ENCODE measurements at places on chromosomes 2 and 18.

GRCh38 chr2:157837851-157838441 is 38.2 kb downstream of the ACVR1 start:
- DNase-seq: no peak

DNA sequence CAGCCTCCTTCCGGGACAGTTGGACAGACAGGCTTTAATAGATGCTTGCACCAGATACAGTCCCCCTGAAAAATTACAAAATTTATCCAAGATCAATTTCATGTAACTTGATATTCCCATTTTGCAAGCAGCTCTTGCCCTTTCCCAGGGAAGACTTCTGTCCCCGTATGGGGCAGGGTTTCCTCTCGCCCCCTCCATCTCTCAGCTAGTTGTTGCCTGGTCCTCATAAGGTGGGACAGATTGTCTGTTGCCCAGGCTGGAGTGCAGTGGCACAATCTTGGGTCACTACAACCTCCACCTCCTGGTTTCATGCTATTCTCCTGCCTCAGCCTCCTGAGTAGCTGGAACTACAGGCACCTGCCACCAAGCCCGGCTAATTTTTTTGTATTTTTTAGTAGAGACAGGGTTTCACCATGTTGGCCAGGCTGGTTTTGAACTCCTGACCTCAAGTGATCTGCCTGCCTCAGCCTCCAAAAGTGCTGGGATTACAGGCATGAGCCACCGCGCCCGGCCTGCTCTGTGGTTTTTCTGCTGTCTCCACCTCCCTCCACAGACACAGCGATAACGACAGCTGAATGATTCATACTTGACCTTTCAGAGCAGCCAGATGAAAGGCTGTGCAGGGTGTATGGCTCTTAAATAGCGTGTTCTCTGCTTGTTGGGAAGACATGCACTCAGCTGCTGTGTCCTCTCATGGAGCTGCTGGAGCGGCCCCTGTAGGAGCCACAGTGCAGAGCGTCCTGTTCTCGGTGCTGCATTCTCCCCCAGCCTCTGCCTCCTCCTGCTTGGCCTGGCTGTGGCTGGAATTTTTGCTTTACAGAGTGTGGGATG is 61.4 kb downstream of the TTC39C start:
- DNase-seq: peak; percentile 99

DNA sequence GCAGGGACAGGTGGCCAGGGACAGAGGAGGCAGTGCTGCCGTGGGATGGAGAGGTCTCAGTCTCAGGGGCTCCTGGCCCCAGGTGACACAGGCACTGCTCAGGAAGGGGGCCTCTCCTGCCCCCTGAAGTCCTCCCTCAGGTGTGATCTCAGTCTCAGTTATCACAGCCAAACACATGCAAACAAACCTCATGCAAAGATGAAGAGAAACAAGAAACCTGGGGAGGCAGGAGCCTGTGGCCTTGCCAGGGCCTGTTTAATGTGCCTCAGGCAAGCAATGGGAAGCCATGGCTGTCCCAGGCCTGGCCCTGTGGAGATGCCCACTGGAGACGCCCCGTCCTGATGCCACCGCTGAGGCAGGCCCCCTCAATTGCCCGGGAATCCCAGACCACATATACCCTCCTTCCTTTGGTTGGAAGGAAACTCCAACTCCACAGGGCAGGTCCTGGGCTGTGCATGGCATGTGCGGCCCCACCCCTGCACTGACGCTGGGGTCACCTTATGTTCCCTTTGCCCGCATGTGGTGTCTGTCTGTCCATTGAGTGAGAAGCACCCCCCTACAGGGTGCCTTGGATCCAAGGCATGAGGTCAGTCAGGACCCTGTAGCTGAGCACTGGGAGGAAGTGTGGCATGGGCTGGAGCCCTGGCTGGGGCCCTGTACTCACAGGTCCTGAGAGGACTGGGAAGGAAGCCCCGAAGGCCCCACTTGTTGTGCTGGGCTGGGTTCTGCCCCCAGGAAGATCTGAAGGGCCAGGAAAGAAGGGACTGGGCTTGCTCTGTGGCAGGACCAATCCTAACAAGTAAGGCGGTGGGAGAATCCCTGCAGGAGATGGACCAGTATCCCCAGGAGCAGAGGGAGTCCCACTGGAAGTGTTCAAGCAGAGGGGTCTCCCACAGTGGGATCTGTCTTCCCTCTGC is 68.8 kb upstream of the RAB6C start:
- no peak for DNase-seq

DNA sequence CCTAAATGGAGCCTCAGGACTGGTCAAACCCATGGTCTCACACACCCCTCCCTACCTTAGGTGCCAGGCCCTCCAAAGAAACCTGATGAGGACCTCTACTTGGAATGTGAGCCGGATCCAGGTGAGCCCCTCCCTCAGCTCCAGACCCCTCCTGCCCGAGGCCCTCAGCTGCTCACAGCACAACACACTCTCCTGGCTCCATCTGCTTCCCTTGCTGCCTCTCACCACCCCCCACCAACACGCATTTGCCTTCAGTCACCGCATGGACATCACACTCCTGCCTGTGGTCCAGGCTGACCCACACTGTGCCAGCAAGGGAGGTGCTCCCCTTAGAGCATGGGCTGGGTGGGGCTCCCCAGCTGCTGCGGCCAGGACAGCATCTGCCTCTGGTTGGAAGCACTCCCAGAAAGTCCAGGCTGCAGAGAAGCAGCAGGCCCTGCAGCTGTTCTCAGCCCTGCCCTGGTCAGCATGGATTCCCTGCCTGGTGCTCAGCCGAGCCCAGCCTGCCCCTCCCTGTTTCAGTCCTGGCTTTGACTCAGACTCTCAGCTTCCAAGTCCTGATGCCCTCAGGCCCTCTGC is 15.1 kb downstream of the SH2D6 start:
- peak; percentile 84 for DNase-seq

- peak; percentile 59 for DNase-seq
Observed at GRCh38 chr2:69741229-69741574, 732 bp upstream of the ANXA4 start.

- no peak for DNase-seq
Observed at GRCh38 chr2:10764096-10764785, 42.8 kb downstream of the ATP6V1C2 start.

GRCh38 chr2:112836163-112836560 is 417 bp downstream of the IL1B start:
- DNase-seq: no peak

DNA sequence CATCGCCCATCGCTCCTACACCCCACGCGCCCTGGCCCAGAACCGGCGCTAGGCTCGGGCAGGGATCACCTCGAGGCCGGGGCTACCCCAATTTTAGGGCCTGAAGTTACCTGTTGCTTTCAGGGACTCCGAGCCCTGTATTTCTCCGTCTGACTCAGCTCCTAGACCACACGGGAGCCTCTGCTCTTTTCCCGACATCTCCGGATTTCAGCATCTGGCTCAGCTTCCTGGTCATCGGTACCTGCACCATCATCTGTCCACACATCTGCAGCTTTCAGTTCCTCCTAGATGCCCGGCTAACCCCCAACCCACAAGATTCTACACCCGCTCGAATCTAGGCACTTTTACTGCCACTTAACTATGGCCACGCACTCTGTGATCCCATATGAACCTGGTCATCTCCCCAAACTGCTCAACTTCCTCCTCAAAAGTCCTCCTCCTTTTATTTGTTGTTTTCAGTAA is 12.1 kb upstream of the HMSD start:
- DNase-seq: no peak

GRCh38 chr2:36511858-36512603 is 85.9 kb downstream of the FEZ2 start:
- DNase-seq: no peak

GRCh38 chr18:24502667-24503523 is 42.5 kb downstream of the HRH4 start:
- DNase-seq: no peak

GRCh38 chr2:234406085-234406484 is 90.8 kb downstream of the ARL4C start:
- DNase-seq: no peak

DNA sequence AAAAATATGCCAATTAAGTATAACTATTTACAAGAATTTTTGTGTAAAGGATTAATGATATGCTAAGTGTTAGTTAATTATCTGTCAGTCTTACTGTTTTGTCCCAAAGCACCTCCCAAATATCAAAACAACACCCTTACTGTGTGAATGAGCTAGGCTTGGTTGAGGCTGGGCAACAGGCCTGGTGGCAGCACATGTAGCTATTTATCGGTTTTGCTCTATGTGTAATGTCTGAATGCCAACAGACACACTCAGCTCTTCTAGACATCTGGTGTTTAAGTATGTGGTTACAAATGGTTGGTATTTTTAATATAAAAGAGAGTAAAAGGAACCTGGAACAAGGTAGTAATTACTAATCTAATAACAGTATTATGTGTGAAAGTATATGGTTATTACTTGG is 175.3 kb downstream of the RAB3GAP1 start:
- no peak for DNase-seq

DNA sequence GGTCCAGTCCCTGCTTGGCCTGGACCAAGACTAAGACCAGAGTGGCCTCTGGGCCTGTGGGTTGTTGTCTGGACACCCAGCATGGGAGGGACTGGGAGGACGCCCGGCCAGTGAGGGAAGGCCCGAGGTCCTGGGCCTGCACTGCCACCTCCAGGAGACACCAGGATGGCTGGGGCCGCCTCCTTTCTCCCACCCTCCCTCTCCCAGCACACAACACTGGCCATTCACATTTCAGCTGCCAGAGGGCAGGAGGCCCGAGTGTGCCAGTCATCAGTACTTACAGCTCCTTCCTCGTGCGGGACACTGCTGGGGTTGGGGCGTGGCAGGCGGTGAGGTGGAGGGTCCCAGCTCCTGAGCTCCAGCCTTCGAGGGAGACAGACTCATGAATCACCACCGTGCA is 133.5 kb downstream of the ASB1 start:
- DNase-seq: no peak

- DNase-seq: peak; percentile 37
Observed at GRCh38 chr2:108215794-108216211, 24.0 kb upstream of the SULT1C3 start.

DNA sequence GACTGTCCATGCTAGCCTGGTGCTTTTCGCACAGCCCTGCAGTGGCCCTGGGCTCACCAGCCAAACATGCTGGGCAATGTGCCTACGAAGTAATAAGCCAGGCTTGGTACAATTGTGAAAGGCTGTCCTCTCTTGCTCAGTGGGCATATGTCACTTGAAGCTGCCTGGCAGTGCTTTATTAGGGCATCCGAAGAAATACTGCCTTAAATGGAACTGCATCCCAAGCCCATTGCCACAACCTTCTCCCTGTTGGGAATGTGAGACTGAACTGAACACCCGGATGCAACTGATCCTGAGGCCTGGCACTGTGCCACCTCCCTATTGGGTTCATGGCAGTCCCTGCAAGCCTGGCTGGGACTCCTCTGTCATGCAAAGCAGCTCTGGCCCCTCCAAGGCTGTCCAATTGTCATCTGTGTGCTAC is 15.9 kb downstream of the CAPG start:
- no peak for DNase-seq

DNA sequence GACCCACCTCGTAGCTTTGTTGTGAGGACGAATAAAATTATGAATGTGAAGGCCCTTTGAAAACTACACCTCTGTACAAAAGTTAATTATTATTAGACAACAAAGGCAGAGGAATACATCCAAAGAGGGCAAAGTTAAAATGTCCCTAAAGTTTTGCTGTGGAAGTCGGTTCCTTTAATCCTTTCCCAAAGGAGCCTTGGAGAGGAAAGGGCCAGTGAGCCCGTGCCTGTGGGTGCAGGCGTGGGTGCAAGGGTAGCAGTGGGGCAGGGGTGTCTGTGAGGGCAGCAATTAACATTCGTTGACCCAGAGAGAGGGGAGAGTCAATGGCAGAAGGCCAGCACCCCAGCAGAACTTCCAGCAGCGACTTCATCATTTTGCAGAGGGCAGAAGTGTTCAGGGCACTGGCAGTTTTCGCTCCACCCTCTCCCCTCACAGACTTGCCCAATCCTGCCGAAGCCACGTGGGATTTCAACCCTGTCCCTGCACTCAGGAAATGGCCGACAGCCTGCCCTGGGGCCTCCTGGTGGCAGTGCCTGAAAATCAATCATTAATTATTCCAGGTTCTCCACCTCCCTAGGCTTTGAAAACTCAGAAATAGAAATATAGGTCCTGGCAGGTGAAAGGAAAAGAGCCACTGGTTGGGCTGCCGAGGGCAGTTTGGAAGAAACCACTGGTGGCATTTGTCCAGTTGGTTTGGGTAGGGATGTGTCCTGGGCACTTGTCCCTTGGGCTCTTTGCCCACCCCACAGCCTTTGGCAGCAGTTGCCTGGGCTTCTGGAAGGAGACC is 4.2 kb upstream of the PAX8 start:
- DNase-seq: peak; percentile 34

- no peak for DNase-seq
Observed at GRCh38 chr18:63283305-63284094, 36.1 kb downstream of the BCL2 start.

DNA sequence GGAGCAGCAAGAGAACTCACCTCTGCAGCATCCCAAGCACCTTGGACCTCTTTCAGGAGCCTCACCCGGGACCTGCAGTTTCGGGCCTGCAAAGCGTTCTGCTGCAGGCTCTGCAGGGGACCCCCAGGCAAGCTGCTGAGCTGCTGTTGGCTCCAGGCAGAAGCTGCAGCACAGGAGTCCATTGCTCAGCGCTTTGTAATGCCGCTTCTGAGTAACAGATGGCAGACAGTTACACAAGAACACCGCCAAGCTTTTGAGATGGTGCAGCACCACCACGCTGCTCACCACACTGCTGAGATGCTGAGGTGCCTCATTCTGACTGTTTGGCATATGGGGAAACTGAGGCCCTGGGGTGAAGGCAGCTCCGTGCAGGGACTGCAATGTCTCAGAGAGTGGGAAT is 1.9 kb upstream of the GALNT14 start:
- no peak for DNase-seq

GRCh38 chr2:96808176-96808837 is 7.8 kb upstream of the CNNM3 start:
- no peak for DNase-seq

DNA sequence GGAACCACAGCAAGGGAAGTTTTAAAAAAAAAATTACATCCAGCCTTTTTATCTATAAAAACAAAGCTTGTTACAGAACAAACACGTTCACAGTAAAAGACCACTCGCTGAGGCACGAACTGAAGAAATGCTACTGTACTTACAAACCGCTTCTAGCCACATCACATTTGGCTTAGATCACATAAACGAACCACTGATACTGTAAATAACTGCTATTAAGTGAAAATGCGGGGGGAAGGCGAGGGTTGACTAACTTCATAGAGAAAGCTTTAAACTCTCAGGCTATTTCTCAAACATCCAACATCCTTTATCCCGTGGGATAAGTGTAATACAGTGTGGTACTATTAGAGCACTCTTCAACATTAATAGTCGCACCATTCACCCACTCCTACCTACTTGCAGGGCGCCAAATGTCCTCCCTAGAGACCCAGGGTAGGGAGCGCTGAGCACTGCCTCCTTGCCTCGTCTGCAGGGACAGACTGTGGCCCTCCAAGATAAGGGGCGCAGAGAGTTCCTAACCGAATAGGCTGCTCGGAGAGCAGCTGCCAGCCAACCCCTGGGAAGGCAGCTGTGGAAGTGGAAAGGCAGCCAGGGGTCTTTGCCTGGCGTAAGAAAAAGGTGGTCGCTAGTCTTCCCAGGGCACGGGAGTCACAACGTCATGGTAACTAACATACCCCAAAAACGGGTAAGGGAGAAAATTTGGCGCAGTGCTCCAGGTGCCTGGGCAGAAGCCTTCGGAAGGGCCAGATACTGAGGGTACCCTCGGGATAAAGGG is 854 bp downstream of the GPR155 start:
- no peak for DNase-seq
